ENCODE measurements at places on chromosomes 1 and 21.

DNA sequence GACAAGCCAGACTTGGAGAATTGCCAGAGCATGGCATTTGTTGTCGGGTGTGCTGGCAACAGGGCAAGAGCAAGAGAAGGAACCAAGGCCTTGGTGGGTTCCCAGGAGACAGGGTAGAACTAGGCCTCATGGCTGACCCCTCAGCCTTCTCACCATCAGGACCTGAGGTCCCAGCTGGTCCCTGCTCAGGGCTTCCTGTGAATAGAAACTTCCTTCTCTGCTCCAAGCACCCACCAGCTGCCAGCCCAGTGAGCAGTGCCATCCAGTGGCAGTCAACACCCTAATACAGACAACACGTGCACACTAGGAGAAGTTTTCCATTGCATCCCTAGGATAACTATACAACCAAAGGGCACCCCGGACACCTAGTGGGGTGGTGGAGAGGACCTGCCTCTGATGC is 22.8 kb downstream of the S100A6 start:
- DNase-seq, result no peak

DNA sequence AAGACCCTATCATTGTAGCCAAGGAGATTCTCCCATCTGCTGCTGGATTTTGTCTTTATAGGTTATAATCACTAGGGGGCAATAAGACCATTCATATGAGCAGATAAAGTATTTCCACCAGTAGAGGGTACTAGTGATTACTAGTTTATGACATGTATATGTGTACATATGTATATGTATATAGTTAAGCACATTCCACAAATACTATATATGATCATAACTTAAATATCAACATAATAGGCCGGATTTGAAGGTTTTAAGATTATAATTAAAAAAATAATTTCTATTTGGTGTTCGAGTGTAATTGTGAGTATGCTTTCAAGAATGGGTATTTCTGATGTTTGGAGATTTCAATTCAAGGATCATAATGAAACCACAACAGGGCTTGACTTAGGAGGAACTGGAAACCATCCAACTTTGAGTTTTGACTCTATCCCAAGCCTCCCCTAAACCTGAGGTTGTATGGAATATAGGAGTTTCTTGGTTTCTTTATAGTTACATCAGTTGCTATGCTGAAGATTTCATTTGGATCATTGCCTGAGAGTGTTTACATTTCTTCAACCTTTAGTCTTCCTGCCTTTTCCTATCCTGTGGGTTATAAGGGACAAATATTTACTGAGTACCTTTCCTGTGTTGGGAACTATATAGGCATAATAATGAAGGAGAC is 16.9 kb downstream of the TCEANC2 start:
- peak; percentile 68 for DNase-seq

DNA sequence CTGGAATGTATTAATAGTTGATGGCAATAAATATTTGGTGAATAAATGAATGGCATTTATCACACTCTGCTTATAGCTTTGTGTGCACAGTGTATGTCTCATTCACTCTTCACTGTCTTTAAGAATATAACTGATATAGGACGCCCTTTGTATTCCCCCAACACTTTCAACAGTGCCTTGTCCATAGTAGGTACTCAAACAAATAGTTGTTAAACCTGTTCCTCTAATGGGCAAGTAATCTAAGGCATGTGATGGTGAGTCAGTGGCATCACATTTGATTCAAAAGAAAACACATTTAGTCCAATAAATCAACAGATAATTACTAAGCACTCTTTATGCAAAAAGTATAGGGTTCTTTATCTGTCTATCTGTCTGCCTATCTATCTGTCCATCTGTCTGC is 11.2 kb upstream of the RXRG start:
- no peak for DNase-seq

- peak; percentile 69 for DNase-seq
Observed at GRCh38 chr1:44947063-44947773, 39.2 kb downstream of the EIF2B3 start.

DNA sequence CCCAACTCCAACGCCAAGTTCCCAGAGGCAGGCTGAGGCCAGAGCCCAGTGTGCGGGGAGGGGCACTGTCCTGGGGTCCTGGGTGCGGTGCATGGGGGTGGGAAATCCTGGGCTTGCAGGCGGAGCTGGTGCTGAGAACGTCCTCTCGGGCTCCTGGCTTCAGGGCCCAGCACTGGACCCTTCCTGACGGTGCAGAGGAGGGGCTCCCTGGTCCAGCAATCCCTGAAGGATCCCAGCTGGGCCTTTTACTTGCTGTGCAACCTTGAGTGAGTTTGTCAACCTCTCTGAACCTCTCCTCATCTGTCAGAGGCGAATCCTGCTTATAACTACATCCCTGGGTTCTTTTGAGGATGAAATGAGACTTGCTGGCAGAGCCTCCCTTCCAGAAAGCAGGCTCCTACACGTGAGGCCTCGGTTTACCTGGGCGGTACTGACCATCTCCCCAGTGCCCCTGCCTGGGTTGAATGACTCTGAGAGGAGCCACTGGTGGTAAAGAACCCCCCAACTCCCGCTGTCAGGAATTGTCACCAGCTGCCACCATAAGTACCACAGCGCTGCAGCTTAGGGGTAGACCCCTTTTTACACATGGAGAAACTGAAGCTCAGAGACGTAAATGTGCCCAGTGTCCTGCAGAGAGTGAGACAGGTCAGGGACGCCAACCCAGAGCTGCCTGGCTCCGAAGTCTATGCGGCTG is 77.3 kb downstream of the DHRS3 start:
- no peak for DNase-seq

DNA sequence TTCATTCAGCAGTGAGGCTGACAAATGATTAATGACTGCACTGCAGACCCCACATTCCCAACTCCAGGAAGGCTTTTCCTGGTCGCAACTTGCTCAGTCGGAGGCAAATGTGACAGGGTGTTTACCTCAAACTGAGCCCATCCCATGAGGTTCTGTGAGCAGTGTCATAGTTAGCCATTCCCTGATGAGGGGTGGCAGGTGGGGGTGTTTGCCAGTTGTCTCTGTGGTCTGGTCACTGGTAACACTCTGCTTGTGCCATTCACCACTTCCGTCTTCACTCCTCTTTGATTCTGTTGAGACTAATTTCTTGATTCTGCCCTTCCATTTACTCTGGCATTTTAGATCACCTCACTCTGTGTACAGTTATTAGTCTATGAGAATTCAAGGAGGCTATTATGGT is 73.5 kb downstream of the NOS1AP start:
- no peak for DNase-seq

DNA sequence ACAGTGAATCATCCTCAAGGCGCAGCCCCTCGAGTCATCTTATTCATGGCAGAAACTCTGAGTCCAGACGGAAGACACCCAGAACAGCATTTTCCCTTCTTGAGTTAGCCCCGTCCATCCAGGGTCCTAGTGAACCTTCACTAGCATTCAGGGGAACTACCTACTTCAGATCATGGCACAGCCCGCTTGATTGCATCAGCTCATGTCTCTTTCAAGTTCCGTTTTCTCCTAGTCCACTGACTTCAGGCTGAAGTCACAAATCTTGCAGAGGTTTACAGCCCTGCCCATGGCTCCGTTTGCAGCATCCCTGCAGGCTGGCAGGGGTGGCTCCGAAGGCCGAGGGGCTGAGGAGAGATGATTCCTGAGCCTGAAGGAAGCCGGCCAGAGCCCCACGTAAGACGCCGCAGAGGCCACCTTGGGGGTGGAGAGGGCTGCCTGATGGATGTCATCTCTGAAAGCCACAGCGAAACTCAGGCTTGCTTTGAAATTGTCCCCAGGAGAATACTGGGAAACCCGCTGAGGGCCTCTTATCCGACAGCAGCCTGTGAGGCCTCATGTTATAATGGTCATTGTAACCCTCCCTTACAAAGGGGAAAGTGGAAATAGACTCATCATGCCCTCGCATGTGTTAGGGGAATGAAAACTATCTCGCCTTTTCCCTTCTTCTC is 310.2 kb upstream of the AJAP1 start:
- no peak for DNase-seq

- no peak for DNase-seq
Observed at GRCh38 chr1:161226320-161226711, 456 bp downstream of the TOMM40L start.

DNA sequence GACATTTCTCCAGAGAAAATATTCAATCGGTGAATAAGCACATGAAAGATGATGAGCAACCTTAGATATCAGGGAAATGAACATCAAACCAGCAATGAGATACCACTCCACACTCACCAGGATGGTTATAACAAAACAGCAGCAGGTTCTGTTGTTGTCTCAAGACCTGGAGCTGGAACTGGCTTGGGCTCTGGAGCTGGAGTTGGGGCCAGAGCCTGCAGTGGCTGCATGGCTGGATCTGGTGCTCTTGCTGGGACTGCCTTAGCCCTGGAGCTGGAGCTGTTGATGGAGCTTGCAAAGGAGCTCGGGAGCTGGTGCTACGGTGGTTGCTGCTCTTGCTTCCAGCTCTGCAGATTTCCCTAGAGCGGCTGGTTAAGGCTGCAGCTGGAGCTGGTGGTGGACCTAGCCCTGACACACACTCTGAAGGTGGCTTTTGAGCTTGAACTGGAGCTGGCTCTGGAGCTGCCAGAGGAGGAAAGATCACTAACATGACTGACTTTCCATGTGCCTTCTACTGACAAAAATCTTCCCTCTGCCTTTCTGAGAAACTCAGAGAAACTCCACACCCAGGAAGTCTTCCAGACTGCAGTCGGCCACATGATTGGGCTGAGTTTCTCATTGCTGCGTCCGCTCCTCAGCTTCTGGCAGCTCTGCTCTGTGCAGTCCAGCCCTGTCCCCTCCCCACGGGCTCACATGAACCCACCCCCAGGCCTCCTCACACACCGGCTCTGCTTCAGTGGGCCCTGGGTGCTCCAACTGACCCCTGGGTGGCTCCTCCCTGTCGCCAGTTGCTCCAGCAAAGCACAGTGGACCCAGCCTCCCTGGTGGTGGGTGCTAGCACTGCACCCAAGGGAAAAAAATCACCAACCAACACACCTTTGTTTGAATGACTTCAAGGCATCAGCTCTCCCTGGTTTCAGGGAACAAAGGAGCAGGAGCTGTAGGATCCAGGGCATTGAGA is 139.1 kb upstream of the FMN2 start:
- DNase-seq, result peak; percentile 6

- no peak for DNase-seq
Observed at GRCh38 chr1:209546390-209547085, 37.0 kb upstream of the CAMK1G start.

DNA sequence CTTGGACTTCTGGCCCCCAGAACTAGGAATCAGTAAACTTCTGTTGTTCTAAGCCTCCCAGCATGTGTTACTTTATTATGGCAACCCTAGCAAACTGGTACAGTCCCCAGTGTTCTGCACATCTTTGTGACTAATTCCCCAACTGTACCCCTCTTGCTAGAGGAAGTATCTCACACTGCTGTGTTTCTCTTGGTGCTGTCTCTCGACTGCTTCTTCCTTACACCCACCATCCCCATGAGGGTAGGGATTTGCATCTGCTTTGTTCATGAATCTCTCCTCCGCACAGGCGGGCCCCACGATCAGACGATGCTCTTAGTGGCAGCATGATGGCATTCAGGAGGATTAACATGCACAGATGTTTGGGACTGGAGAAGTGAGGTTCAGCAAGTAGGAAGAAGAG is 46.7 kb downstream of the CLIC6 start:
- no peak for DNase-seq

- no peak for DNase-seq
Observed at GRCh38 chr1:91591175-91591974, 90.7 kb downstream of the CDC7 start.

- DNase-seq, result no peak
Observed at GRCh38 chr1:29802181-29803068, 566.1 kb downstream of the PTPRU start.

DNA sequence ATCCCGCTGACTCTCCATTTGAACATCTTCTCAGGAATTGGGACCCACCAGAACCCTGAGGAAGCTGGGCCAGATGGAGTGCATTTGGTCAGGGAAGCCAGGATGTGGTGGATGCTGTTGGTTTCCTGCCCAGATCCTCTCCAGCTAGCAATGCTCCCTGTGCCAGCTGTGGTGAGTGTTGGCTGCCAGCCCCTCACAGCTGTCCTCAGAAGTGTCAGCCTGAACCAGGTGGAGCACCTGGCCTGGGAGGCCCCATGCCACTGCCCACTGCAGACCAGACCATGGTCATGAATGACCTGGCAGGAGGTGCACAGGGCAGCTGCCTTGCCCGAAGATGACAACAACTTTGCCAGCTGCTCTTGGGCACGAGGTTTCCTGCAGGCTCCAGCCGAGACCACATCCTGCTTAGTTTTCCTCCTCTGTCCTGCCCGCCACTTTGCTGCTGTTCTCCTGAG is 54.4 kb downstream of the PRSS38 start:
- peak; percentile 43 for DNase-seq

- no peak for DNase-seq
Observed at GRCh38 chr21:10463156-10463555, 58.2 kb upstream of the TPTE start.

DNA sequence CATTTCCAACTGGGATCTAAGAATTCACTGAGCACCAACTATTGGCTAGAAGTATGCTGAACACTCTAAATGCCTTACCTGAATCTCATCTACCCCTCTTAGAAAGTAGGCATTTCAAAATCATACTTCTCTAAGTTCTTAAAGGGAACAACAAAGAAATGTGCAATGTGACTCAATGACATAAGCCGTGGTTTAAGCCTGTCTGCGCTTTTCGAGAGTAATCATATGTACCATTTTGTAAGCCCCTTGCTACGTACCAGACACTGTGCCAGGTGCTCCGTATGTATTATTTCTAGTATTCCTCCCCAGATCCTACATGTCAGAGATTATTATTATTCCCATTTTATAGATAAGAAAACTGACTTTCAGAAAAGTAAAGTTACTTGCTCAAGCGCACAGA is 454.2 kb downstream of the SETD4 start:
- DNase-seq, result no peak

DNA sequence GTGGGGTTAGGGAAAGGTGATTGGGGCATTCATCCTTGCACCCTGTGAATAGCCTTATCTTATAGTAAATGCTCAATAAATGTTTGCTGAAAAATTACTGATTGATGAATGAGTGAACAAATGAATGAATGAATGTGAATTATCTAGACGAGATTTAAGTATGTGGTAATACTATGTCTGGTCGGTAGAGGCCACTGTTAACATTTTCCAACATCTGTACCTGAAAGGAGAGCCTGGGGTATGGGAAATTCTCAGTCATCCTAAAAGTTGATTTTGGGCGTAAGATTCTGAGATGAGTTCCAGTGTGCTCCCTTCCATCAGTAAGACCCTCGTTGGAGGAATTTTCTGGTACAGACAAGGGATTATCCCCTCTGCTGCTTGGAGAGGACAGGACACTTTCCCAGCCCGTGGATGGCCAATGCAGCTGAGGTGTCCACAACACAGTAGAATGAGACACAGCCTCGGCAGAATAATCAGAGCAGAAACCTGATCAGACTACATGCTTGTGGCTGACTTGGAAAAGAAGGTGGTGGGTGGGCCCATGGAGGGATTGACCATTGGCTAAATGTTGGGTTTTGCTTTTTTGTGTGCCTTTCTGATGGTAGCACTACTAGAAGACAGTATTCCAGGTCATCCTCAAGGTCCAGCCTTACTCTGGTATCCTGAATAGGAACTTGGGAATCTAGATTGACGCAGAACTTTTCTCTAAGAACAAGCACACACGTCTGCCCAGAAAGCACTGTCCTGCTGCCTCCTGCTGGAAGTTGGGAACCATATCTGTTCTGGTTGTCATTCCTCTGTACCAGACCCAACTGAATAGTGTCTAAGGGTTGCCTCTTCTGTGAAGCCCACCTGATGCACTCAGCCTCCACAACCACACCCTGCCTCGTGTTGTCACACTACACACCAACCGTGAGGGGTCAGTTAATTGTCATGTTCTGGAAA is 262.0 kb downstream of the TNR start:
- DNase-seq, result peak; percentile 9

Data from fibroblast of skin of right biceps (primary cell).